GM23338 (cell line): ENCODE measurements at places on chromosomes 16 and 17.
A peak's percentile ranks its signal among the peaks of the same experiment; 100 is the strongest.

GRCh38 chr17:55571095-55571494 is 59.8 kb upstream of the SMIM36 start:
- no peak for DNase-seq

- no peak for DNase-seq
These were observed 1.0 kb upstream of the CA7 start for GRCh38 chr16:66843191-66843590.

GRCh38 chr16:17070882-17071592 is 399.7 kb downstream of the XYLT1 start:
- DNase-seq: peak; percentile 79

DNA sequence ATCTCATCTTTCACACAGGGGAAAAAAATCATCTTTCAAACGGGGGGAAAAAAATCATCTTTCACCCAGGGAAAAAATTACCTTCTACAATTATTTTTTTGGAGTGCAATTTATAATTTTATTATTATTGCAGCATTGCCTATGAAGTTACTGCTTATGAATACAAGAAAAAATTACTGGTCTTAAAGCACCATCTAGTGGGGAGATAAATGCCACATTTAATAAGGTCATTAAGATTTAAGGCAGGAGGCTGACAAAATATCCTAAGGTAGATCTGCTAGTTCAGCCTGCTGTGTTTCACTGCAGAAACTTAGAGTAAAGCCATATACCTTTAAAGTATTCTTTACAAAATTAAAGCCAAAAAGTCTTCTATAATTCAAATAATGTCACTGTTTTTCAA is 13.7 kb downstream of the SHCBP1 start:
- peak; percentile 26 for DNase-seq

DNA sequence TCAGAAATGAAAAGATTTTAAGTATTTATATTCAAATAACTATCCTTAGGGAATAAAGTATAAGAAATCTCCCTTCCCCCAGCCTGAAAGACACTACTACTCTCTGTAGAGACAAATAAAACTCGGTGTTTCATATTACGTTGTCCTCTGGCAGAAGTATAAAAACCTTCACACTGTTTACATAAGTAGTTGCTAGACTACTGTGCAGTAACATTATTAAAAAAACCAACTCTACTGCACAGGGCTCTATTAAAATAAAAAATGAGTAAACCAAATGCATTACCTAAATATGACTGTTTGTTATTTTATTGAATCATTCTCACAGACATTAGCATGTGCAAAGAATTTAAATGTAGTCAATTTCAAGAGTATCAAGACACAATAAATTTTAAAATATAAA is 67.4 kb downstream of the MED13 start:
- DNase-seq: no peak

DNA sequence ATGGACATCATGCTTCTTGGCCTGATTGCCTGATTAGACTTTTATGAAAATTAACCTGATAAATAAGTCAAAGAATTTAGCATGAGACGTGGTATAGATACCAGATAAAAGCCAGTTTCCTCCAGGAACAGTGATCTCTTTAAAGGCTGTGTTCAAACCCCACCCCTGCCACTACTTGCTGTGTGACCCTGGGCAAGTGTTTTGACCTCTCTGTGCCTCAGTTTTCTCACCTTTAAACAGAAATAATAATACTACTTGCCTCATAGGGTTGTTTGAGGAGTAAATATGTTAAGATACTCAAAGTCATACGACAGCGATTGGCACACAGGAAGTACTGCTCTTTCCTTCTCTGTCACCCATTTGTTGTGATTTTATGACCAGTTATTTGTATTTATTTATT is 115.5 kb downstream of the MAF start:
- DNase-seq: no peak

DNA sequence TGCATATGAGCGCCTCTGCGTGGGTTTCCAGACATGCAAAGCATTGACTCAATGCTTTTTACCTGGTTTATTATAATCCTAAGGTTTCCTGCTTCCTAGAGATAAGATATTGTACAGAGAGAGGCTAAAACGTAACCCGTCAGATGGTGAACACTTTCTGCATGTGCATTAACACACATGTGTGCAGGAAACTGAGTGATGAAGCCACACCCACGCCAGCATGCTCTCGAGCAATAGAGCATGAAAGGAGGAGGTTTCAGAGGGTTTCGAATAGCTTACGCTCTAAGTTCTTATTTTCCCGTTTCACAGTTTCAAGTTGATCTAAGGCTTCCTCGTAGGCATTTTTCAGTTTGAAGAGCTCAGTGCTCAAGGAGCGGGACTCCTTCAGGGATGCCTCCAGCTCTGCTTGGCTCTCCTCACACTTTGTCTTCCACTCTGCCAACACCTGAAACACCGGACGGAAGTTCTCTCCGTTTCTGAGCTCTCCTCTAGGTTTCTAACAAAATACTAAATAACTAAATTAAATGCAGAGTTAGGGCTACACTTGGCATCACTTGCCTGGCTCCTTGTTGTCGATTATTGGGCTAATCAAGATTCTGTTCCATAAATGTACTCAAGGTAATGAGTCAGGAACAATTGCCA is 23.2 kb downstream of the MYH3 start:
- no peak for DNase-seq

- DNase-seq: peak; percentile 93
These were observed 52.2 kb downstream of the TUBD1 start for GRCh38 chr17:59840329-59841090.

- no peak for DNase-seq
These were observed 2.2 kb downstream of the SDK2 start for GRCh38 chr17:73641826-73642600.

DNA sequence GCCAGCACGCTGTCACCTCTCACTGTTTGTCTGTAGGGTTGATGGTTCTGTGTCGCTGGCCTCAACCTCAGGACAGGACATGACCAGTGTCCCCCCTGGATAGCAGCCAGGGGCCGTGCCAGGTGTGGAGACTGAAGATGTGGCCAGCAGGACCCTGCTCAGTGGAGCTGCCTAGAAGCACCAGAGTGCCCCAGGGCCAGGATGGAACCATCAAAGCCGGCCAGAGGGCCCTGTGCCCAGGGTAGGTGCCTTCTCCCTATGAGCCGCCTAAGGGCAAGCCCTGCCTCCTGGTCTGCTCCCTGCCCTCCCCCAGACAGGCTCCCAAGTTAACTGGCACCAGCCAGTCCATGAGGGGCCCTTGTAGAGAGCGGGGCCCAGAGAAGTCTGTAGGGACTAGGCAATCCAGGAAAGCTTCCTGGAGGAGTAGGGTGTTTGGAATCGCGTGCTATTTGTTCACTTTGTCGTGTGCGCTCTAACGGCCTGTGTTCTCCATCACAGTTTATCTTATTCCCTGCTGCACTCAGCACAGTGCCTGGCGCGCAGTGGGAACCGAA is 546 bp upstream of the NDUFB10 start:
- DNase-seq: no peak

- no peak for DNase-seq
These were observed 20.5 kb downstream of the FOXL1 start for GRCh38 chr16:86598607-86599565.

- DNase-seq: no peak
These were observed 22.9 kb downstream of the TXNDC11 start for GRCh38 chr16:11719762-11720161.

DNA sequence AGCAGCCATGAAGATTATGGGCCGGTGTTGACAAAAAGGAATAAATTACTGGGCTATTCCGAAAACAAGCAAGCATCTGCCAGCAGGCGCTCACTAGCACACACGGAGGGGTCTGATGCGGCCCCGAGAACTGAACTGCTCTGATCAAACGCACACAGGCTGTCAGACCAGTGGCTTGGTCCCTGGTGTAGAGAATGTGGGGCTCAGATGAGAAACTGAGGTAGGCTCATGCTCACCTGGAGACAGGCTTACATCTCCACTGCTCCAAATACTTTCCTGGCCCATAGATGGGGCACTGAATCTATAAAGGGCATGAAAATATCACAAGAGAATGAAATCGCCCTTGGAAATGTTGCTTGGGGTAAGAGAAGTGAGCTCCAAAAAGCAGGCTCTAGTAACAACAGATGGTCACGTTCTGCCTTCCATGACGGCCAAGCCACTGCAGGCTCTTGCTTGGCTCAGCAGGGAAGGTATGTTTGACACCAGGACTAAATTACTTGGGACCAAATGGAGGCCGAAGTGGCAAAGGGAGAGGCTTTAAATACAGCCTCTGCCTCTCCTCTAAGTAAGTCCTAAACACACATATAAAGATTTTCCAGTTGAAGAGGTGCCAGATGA is 5.4 kb downstream of the ABR start:
- no peak for DNase-seq

- DNase-seq: no peak
These were observed 8.0 kb downstream of the TLCD3A start for GRCh38 chr17:740240-741017.

GRCh38 chr16:84683691-84684591 is 15.9 kb upstream of the USP10 start:
- DNase-seq: peak; percentile 74
